CD4-positive, CD25-positive, alpha-beta regulatory T cell (primary cell): ENCODE measurements at places on chromosomes 12 and 14.

DNA sequence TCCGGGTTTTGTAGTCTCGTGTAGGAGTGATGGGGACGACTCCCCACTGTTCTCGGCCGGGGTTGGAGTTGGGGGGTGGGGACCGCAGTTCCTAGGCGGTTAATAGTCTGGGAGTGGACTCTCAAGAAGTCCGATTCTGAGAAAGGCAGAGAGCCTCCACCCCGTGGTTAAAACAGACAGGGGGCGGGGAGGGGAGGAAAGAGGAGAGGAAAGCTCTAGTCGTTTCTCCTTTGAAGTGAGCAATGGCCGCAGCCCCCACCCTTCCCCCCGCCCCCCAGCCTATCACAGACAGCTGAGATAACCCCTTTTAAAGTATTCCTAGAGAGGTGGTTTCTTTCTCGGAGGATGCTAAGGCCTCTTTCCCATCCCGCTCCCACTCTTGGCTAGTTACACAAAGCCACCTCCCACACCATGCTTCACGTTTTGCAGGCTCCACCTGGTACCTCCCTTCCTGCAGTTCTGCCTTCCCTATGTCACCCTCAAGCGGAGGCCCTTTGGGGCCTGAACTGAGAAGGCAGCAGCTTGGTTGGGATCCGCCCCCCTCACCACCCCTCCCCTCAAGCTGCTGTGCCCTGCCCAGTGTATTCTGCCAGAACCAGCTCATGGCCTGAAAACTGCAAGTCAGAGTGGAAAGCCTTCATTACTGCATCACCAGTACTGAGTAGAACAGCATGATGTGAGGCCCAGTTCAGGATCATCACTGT, 853 bp downstream of the USP5 start:
- peak; percentile 91 for DNase-seq

DNA sequence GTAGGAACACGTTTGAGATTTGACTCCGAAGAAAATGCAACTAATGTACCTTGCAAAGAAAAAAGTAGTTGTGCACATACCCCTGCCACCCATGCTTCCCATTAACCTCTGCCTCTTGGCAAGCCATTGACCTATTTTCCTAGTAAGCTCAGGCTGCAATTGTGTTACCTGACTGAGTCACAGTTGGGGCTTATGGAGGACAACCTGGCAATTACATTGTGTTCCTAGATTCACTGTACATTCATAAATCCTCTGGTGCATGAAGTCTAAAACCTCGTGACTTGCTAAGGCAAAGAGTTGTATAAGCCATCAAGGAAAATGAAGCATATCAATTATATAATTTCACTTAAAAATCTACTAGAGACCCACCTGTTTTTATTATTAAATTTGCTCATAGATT, 62.0 kb upstream of the DUSP6 start:
- DNase-seq = no peak

DNA sequence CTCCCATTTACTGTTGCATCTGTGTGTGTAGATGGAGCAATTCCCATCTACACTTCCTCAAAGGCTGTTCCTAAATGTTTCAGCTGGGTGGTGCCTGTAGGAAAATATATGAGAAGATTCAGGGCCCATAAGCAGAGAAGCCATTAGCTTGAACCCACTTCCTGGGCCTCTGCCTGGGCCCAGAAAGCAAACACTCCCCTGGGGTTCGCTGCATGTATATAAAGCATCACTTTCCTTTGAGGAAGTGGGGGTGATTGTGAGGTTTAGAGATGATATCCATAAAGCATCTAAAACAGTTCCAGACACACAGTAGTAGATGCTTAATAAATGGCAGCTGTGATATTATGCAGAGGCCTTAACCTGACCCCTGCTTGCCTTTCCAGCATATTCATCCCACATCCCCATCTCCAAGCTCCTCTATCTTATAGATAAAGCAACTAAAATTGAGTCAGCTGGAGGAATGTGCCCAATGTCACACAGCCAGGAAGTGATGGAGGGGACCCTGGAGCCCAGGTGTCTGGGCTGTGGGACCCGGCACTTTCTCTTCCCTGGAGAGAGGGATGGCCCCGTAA, 280.0 kb upstream of the CRY1 start:
- no peak for DNase-seq

- DNase-seq = no peak
These were observed 1.9 kb upstream of the FOXN3 start for GRCh38 chr14:89418976-89419375.

DNA sequence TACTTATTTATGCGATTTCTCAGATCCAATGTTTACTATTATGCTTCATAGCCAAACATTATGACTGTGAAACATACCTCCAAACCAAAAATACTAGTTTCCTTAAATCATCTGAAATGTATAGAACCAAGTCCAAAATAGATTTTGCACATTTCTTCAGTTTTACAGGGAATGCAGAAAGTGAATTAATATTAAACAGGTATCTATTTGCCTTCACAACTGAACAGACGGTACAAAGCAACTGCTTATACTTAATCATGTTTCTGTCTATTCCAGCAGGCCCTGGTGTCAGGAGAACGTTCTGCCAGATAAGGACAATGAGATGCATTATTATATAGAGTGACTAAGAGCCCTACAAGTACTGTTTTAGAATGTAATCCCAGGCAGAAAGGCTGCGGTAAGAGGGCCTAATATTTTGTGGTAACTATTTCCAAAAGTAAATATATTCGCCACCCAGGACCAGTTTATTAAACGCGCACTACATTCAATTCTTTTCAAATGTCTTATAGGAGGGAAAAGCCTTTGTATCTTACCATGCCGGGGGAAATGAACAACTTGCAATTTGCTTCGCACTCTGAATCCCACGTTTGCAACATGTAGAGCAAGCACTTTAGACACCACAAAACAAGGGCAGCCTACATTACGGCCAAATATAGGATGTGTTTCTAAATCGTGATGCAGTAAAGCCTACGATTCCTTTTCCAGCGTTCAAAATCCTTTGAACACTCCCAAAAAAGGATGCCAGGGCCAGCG, 1.5 kb downstream of the CORO1C start:
- DNase-seq = no peak

DNA sequence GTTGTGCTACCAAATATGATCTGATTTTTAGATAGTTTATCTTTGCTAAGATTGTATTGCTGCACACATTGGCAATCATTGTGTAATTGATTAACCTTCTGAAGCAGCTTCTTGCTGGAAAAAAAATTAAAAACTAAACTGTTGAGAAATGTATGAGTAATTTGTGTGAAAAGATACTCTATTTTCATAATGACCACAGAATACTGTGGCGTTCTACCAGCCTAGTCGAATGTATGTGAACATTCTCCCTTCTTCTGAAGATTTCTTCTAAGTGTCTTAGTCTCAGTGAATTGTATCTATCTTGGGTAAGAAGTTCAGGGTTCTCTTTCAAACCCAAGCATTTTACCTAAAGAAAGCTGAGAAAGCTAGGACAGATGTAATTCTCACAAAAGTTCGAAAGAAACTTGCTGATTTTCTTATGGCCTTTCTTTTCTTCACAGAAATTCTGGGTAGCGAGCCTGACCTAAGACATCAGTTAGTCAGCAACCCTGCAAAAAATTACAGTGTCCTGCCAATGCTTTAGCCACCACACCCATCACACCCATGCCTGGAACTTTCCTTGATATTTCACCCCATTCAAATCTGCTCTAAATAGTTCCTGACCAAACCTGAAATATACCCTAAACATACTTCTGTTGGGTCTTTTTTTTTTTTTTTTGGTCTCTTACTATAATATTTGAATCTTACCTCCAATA, 27.1 kb upstream of the C12orf71 start:
- DNase-seq = no peak

DNA sequence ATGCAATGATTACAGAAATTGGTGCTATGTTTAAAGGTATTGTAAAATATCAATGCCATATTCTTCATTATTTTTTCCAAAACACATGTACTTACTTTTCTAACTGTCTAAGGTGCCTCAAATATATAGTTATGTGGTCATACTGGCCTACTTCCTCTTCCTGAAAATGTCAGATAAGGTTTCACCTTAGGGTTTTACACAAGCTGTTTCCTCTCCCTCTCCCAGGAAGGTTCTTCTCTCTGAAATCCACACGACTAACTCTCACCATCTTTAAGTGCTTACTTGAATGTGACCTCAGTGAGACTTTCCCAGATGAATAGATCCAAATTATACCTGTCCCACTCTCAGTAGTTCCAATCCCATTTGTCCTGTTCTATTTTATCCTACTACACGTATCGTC, 11.6 kb upstream of the CLEC4D start:
- DNase-seq = no peak

DNA sequence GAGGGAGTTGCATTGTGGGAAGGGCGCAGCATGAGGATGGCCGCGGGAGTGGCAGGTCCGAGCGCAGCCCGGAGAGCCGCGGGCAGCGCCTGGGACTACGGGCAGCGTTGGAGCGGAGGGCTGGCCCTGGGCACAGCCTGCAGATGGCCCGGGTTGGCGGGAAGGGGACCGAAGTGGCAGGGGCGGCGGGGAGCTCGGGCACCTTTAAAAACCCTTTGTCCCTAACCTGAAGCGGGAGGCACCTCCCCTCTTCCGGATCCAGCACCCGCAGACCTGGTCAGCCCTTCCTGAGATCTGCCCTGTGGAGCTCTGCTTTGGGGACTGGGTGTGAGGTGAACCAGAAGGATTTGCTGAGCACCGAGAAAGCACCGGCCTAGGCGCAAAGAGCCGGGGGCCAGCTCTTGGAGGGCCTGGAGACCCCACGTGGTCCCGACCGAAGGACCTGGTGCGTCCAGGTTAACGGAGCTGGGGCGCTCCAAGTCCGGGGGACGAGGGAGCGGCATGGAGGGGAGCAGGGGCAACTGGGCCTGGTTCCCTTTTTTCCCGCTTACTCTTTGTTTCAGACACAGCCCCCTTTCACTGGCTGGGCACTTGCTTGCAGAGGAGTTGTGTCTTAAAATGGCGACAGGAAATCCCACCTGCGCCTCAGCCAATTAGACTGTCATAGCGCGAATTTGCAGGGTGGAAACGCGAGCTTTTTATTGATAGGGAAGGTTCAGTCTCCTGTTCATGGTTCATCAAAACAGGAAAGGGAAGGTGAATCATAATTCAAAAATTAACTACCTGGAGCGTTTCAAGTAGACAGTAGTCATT, 792 bp upstream of the SLC38A1 start:
- peak; percentile 90 for DNase-seq

DNA sequence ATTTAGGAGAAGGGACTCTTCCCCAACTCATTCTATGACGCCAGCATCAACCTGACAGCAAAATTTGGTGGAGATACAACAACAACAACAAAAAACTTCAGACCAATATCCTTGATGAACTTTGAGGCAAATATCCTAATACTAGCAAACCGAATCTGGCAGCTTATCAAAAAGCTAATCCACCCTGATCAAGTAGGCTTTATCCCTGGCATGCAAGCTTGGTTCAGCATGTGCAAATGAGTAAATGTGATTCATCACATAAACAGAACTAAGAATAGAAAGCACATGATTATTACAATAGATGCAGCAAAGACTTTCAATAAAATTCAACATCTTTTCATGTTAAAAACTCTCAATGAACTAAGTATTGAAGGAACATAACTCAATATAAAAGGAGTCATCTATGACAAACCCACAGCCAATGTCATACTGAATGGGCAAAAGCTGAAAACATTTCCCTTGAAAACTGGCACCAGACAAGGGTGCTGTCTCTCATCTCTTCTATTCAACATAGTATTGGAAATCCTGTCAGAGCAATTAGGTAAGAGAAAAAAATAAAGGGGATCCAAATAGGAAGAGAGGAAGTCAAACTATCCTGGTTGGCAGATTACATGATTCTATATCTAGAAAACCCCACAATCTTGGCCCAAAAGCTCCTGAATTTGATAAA, 233.3 kb downstream of the CCDC59 start:
- no peak for DNase-seq

GRCh38 chr12:50765095-50765911, 1.4 kb downstream of the ATF1 start:
- DNase-seq = peak; percentile 82

DNA sequence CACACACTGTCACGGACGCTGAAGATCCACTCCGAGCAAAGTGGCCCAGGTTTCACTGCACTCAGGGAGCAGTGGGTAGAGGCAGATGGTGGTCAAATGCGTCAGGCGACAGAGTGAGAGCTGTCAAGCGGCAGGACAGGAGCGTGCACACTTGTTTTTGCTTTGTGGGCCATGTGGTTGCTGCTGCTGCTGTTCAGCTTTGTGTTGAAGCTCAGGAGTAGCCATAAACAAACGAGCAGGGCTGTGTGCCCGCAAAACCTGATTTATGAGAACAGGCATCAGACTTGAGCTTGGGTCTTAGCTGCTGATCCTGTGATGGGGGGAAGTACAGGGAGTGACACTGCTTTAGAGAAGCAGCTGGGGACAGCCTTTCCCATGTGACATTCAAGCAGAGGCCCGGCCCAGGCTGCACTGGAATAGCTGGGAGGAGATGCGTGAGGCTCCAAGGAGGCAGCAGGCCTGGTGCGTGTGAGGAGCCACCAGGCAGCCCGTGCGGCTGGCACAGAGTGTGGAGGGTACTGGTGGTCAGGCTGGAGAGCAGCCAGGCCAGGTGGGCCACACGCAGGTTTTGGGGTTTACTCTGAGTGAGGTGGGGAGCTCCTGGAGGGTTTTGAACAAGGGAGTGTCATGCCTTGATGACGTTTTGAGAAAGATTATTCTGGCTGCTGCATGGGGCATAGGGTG, 31.1 kb upstream of the ASPG start:
- no peak for DNase-seq

DNA sequence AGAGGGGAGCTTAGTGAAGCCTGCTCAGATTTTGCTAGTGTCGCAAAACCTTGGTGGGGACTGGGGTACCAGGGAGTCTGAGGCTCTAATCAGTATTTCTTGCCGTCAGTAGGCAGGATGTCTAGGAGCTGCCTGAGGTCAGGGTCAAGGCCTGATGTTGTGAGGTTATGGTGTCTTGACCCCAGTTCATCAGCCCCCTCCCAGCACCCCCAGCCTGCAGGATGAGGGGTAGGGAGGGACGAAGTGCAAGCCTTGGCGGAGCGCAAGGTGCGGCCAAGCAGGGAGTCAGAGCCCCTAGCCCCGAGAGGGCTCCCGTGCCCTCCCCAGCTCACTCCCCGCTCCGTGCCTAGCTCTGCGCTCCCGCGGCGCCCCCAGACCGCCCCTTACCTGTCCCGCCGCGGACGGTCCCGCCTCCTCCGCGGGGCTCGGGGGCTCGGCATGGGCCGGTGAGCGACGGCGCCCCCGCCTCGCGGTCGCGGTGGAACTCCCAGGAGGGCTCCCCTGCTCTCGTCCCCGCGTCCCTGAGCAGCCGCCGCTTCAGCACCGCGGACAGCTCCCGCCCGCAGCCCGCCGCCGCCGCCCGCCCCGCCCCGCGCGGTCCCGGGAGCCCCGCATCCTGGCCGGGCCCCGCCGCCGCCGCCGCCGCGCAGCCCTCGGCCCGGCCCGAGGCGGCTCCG, 347 bp downstream of the SYNDIG1L start:
- peak; percentile 17 for DNase-seq

GRCh38 chr14:100031506-100032281, 33.5 kb upstream of the EVL start:
- no peak for DNase-seq

DNA sequence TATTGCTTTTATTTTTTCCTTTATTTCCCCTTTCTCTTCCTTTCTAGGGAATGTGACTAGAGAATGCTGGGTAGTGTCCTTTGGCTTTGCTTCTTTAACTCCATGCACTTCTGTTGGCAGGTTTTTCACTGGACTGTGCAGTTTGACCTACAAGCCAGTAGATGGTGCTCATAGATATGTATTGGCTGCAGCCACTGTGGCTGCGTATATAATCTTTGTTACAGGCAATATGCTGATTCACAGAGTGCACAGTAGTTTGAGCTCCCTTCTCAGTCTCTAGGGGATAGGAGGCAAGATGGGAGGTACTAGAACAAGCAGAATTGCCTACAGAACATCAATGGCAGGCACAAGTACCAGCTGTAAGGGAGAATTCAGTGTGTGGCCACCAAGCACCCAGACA, 503.5 kb downstream of the LRFN5 start:
- no peak for DNase-seq

GRCh38 chr12:53489242-53489864, 9.9 kb downstream of the MAP3K12 start:
- DNase-seq = no peak
